ENCODE measurements at places on chromosomes 13 and 19.
A peak's percentile ranks its signal among the peaks of the same experiment; 100 is the strongest.

DNA sequence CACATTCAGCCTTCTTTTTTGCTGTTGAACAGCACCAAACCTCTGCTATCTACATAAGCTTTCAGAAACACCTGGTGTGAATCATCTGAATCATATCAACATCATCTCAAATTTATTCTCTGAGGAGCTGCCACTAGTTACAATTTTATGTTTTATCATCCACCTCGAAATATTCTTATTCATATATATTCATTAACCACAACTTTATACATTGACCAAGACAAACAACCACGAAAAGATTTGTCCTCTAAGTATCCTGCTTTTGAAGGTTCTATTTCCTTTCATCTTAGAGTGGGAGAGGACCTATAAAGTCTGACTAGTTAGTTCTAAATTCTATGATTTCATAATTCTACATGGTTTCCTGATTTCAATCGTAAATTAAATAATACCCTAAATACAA lies 18.9 kb downstream of the ESD start:
- DNase-seq: no peak

GRCh38 chr13:28856287-28856686 lies 36.1 kb downstream of the MTUS2 start:
- DNase-seq: no peak

DNA sequence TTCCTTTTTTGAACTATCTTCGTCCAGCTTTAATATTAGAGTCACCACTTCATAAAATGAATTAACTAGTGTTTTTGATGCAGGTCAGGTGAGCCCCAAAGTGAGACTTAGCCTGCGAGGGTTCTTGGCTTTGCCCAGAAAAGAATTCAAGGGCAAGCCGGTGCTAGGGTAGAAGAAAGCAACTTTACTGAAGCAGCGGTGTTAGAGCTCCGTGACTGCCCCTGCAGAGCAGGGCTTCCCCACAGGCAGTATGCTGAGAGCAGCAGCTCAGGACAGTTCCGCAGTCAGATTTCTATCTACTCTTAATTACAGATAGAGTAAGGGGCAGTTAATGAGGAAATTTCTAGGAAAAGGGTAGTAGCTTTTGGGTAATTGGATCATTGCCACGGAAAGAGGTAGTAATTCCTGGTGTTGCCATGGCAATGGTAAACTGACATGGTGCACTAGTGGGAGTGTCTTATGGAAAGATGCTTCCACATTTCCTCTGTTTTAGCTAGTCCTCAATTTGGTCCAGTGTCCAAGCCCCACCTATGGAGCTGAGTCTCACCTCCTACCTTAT lies 432.2 kb upstream of the ZNF507 start:
- no peak for DNase-seq

- peak; percentile 83 for DNase-seq
Observed at GRCh38 chr19:7917267-7918061, 2.7 kb upstream of the SNAPC2 start.

DNA sequence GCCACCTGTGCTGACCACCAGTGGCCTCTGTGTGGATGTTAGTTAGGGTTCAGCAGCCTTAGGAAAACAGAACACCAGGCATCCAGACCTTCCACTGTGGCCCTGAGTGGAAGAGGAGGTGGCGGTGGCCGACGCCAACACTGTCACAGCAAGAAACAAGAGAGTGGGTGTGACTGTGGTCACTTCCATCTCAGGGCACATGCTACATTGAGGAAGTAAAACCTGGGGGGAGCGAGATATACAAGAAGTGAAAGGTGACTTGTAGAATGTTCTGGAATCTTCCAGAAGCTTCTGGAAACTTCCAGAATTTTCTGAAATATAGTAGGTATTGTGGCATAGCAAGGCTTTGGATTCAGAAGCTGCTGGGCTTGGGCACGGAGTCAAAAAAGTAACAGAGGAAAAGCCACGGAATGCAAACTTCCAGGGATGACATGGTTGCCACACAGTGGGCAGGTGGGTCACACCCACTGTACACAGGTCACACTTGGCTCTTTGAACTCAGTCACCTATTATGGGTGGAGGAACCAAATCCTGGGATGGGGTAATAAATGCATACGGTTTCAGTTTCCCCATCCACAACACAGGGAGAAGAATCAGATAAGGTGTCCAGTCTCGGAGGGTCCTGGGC lies 24.3 kb downstream of the GNG7 start:
- DNase-seq: peak; percentile 22

DNA sequence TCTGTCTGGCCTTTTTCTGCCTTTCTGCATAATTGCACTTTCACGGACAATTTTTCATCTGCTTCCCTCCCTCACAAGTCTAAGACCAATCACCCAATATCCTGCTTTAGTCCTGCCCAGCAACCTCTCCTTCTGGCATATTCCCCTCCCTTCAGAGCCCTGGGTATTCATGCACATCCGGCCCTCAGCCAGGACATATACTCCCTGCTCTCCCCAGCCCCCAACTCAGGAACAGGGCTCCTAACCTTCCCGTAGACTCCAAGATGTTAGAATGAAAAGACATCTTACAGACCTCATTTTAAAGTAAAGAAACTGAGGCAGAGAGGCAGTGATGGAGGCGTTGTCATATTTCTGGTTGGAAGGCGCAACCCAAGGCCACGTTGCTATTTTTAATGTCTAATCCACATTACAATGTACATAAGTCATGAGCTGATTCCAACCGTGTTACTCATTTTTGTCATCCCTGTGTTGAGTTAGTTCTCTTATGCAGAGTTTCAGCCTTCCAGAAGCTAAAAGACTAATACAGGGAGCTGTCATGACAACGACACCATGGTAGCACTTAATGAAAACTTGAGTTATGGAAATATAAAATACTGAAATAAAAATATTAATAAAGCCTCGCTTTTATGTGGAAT lies 209.2 kb downstream of the TSHZ3 start:
- DNase-seq: no peak

- peak; percentile 95 for DNase-seq
Observed at GRCh38 chr19:34217952-34218817, 36.2 kb upstream of the GARRE1 start.

DNA sequence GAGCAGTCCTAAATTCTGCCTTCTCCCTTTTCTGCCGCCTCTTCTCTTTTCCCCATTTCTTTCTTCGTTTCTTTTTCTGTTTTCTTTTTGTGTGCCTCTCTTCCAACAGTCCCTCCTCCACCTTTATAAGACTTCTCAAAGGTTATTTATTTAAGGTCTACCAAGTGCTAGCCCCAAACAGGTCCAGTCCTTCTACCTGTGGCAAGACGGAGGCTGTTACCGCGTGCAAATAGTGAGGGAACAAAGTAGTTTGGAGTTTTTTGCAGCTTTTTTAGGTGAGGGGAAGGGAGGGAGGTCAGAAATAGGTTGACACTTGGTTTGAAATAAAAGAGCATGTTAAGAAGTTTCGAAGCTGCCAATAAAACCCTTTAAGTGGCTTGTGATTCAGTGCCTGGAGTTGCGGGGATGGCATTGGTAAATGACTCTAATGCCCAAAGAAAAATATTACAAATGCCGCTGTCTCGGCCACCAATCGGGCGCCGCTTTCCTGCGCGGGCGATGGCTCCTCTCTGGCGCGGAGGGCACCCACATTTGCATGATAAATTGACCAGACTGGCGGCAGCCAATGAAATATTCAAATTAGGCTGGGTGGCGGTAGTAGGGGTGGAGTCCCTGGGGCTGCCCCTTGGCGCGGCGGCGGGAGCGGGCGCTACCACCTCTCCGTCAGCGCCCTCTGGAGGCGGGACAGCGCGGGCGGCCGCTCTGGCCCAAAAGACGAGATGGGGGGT lies 7.5 kb upstream of the TSHZ3 start:
- peak; percentile 78 for DNase-seq

DNA sequence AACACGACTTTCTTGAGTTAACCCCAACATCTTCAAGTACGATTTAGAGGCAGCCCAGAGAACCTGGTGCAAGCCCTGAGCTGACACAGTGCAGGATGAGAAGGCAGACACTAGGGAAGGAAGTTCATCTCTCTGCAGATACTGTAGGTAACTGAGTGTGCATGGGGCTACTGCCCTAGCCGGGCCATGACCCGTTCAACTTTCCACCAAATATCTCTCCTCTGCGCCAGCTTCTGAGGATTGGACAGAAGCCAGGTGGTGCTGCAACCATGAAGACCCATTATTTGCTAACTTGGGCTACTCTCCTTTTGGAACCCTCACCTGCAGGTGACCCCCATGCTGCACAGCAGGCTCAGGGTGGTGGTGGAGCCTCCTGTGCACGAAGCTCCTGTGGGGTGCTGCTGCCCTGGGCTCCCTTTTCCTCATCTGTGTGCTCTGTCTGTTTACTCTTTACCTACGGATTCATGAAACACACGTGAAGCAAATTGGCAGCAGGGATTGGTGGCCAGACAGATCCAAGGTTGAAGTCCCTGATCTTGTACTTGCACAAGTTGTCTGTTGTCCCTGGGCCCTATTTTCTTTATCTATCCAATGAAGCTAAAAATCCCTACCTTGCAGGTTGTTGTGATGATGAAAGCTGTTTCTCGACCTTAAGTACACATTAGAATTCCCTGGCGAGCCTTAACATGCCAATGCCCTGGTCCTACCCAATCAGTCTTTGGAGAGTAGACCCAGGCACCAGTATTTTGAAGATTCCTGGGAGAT lies 227.8 kb downstream of the LACC1 start:
- DNase-seq: no peak

DNA sequence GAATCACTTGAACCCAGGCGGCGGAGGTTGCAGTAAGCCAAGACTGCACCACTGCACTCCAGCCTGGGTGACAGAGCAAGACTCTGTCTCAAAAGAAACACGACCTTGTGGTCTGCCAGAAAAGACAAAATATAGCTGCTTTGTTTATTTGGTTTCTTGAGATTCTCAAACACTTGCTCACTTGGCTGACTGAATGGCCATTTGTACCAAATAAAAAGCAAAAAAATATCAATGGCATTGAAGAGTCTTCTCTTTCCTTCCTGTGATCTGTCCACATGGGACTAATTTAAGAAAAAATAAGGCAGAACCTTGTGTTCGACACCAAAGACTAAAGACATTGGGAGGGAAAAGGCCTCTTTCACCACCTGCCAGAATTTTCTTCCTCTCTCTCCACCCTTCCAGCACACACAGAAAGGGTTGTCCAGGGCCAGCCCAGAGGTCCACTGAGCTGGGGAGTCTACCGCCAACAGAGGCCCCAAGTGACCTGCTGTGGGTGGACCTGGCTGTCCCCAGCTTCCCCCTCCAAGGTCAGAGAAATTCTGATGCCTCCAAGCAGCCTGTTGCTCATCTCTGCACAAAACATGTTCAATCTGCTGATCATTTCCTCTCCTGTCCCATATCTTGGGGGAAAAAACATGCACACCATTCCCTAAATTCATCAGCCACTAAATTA lies 5.9 kb downstream of the BRME1 start:
- DNase-seq: no peak

GRCh38 chr13:104597546-104598180 lies 1531.4 kb upstream of the SLC10A2 start:
- DNase-seq: no peak

- no peak for DNase-seq
Observed at GRCh38 chr13:100536643-100537180, 51.9 kb downstream of the GGACT start.

DNA sequence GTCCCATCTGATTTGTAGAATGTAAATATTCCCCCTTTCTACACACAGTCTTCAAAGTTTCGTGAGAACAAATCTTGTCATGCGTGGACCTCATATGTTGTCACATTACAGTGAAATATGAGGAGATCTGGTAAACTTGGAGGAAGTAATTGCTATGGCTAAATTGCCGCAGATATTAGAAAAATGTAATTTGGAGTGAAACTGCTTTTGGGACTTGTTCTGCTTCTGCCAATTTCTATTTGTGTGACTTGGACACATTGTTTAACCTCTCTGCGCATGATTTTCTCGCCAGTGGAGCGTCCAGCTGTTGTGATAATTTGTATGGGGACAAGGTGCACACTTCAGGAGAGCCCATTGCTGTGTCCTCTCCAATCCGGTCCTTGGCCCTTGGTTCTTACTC lies 693.1 kb upstream of the SLC10A2 start:
- DNase-seq: no peak

DNA sequence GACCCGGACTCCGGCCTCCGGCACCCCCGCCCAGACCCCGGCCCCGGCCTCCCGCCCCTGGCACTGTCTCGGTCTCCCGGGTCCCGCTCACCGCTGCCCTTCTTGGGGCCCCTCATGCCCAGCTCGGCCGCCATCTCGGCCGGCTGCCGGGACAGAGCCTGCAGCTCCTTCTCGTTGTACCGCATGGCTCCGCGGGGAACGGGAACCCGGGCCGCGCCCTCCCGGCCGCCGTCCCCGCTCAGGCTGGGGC lies 140 bp downstream of the PLEKHJ1 start:
- no peak for DNase-seq

GRCh38 chr13:31204592-31204991 lies 4.8 kb downstream of the B3GLCT start:
- peak; percentile 88 for DNase-seq

DNA sequence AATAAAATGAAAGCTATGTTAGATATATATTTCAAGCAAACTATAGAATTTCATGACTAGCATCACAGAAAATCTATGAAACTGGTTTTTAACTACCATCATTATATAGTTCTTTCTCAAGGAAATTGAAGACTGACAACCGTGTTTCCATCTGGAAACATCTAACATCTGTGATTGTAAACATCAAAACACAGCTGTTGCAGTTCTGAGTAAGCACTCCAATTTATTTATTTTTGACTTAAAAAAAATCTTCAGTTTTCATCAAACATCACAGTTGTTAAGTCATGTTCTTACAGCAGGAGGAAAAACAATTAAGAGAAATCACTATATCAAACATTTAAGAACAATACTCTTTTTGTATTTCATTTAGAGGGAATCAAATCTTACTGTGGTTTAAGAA lies 1653.0 kb upstream of the MIR17HG start:
- DNase-seq: no peak

DNA sequence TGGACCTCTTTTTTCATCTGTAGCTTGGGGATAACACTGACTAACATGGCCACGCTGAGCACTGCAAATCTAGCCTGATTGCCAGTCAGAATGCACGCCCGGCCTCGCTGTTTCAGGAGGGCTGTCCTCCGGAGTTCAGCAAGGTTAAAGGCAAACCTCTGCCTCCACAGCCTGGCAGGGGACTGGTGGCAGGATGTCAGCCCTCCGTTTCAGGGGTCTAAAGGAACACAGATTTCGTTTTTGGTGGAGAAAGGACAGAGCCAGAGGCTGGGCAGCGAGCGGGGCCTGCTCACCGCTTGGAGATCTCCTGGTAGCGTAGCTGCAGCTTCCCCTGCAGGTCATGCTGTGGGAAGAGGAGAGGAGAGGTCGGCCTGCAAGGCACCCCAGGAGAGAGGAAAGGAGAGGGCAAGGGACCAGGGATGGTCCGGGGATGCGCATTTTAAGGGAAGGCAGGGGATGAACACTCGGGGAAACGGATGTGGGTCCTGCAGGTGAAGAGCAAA lies 560 bp downstream of the NDUFA7 start:
- peak; percentile 46 for DNase-seq

- peak; percentile 79 for DNase-seq
Observed at GRCh38 chr13:49240017-49240416, 7.7 kb upstream of the CDADC1 start.

DNA sequence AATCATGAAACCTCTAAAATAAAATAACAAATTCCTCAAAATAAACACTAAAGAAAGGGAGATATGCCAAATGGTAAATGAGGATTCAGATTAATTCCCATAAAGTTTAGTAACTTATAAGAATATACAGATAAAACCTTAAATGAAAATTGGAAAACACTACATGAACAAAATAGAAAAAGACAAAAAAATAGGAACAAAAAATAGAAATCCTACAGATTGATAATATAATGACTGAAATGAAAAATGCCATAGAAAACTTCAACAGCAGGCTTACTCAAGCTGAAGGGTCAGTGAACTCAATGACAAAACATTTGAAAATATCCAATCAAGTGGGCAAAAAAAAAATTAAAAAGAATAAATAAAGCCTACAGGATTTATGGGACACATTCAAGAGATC lies 1784.8 kb downstream of the PCDH9 start:
- DNase-seq: no peak

GRCh38 chr13:45812695-45813372 lies 38.7 kb downstream of the SIAH3 start:
- DNase-seq: no peak

All from hematopoietic multipotent progenitor cell treated with erythropoietin and hydrocortisone succinate and interleukin-3 and kit ligand, for 6 days (in vitro differentiated cells).